ENCODE measurements at places on chromosomes 2 and 18.

GRCh38 chr2:43899589-43899988 is 60.8 kb downstream of the ABCG8 start:
- no peak for DNase-seq

DNA sequence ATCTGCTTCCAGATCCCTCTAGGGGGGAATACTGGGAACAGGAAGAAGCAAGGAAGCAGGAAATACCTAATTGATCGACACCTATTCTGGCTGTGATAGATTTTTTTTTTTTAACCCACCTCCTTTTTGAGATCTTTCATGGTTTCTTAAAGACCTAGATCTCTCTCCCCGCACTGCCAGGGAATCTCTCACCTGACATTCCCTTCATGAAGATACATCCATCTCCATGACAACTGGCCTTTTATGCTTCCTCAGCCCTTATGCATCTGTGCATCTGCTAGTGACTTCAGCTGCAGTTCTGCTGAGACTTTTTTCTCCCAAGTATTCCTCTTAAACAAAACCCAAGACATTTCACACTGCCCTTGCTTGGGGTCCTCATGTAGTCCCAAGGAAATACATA is 21.1 kb upstream of the CPO start:
- DNase-seq: no peak

DNA sequence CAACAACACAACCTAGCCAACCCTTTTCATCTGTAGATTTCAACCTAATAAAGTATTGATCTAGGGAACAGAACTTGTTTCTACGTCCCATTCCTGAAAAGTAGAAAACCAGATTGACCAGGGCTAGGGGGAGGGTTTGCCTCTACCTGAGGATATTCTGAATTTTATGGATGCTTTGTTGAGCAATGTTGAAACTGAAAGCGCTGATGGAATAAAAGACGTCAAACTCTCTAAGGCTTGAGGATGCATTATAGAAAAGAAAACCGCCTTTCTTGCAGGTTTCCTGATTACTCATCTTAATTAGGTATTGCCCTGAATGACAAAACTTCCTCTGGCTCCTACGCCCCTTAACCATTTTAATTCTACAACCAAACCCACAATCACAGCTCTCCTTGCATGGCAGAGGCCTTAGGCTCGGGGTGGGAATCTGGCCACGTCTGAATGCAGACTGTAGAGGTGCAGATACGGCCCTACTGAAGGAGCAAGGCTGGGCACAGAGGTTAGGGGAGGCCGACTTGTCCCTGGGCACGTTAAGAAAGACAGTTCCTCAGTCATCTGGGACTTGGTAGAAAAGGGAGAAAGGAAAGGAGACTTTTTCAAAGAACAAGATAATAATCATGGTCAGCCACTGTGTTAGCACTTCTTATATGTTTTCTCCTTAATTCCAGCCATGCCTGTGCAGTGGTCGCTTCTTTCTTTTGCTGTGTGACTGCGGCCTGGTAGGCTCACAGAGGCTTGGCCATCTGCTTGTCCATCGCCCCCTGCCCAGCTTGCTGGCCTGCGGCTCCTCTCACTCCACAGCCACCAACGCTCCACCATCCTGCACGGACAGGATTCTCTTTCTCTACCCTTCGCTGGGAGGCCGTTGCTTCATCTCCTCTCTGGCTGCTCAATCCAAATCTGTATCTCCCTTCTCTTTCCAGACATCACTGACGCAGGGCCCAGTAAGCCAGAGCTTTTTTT is 209.5 kb downstream of the VAPA start:
- DNase-seq: no peak

- no peak for DNase-seq
Observed at GRCh38 chr2:1077911-1078310, 127.3 kb downstream of the SNTG2 start.

DNA sequence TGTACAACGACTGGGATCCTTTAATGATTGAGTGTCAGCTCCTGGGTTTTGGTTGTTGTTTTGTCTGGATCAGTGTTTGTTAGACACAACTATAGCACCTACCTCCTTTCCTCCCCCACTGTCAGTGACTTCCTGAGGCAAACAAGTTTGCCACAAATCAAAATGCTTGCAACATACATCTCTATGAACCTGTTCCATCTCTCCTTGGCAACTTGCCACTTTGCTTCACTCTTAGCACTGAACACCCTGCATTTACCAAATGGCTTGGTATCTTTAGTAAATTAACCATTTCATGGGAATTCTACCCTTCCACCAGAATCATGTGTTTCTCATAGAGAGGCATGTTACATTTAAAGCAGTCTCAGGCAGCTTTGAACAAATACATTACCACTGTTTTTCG is 301.1 kb upstream of the TANK start:
- no peak for DNase-seq

- DNase-seq: no peak
Observed at GRCh38 chr2:58046335-58046584, 346 bp upstream of the VRK2 start.

DNA sequence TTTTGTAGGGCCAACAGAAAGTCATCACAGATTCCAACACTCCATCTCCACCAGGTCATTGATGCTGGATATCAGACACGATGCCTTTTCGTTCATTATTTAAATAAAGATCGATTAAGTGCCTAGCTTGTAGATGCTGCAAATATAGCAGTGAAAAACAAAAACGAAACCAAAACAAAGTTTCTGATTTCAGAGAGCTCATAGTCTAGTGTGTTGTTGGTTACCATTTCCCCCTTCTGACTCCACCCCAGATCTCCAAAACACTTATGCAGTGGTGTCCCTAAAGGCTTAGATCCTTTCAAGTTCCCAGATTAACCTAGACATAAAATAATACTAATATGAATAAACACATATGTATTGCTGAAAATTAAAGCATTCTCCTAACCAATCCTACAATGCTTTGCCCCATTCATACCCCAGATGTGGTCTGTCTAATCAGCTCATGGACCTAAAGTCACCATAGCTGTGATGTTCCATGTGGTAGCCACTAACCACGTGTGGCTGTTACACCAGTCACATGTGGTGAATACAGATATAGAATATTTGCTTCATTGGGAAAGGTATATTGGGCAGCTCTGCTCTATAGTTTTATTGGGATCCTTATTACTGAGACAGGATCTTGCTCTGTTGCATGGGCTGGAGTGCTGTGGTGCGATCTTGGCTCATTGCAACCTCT is 787.2 kb downstream of the TDRD15 start:
- DNase-seq: no peak

GRCh38 chr18:49874238-49874637 is 60.9 kb upstream of the ACAA2 start:
- no peak for DNase-seq

GRCh38 chr18:67199993-67200617 is 316.4 kb downstream of the DSEL start:
- peak; percentile 43 for DNase-seq

GRCh38 chr2:14288016-14288415 is 344.5 kb upstream of the LRATD1 start:
- no peak for DNase-seq

- DNase-seq: no peak
Observed at GRCh38 chr2:114542695-114543094, 100.3 kb downstream of the DPP10 start.

- DNase-seq: no peak
Observed at GRCh38 chr2:118986738-118987137, 44.7 kb downstream of the MARCO start.

DNA sequence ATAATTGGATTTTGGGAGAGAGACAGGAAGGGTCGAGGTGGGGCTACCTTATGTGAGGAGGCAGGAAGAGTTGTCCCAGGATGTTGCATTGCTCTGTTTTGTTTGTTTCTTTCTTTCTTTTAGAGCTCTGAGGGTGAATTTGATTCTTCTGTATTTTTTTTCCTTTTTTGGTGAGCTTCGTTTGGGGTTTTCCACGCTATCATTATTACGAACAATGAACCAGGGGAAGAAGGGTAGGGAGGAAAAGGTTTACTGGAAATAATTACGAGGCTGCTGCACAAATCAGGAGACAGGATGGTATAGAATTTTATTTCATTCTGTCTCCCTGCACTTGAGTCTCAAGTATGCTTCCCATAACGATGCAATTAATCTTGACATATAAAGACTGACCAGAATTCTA is 51.4 kb upstream of the ZNF516 start:
- no peak for DNase-seq

DNA sequence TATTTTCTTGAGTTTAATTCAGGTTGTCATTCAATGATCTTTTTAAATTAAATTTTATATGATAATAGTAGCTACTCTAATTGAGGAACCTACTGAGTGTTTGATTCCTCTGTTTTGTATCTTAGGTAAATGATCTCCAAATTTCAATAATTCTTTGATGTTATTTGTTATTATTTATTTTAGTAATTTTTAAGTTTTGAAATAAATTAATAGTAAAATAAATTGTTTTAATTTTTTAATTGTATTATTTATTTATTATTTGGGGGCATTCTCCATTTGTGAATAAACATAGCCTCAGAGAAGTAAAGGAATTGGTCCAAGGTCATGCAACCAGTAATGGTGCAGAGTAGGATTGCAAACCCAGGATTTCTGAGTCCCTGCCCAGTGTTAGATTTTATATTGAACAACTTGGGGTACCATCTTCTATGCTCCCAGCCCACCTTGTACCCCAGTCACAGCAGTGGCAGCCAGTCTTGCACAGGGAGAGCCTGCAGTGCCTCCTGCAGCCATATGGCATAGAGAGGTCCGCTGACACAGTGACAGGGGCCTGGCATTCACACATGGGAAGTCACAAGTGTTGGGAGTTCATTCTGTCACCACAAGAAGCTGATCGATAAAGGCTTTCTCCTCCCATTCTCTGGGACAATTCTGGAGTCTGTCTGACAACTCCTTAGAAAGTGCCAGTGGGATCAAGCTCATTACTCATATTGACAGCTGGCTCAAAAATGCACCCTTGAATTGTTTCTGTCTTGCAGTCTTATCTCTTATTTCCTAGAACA is 110.0 kb upstream of the ETAA1 start:
- DNase-seq: no peak

- DNase-seq: no peak
Observed at GRCh38 chr18:39347701-39348100, 1782.1 kb upstream of the CELF4 start.

DNA sequence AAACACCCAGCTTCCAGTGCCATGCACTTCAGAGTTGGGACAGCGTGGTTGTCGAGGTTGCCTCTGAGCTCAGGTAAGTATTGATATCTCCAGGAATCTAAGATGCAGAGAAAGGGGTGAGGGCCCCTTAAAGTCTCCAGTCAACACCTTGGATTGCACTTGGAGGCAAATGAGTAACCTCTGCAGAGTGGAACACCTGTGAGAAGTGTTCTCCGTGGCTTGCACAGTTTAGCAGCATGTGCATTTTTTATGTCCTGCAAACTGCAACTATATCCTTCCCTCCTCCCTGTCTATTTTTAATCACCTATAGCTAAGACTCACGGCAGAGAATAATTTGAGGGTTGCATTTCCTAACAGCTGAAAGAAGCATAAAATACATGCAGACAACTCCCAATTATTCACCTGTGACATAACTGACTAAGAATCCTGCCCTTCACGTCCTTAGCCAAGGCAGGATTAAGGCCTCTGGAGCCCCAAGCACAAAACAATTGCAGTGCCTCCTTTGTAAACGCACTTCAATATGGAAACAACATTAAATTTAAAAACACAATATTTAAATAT is 1.6 kb upstream of the ZNF385B start:
- no peak for DNase-seq
